Mesenteric fat pad (tissue), 1 donor: ENCODE measurements at places on chromosomes 7 and 10.

DNA sequence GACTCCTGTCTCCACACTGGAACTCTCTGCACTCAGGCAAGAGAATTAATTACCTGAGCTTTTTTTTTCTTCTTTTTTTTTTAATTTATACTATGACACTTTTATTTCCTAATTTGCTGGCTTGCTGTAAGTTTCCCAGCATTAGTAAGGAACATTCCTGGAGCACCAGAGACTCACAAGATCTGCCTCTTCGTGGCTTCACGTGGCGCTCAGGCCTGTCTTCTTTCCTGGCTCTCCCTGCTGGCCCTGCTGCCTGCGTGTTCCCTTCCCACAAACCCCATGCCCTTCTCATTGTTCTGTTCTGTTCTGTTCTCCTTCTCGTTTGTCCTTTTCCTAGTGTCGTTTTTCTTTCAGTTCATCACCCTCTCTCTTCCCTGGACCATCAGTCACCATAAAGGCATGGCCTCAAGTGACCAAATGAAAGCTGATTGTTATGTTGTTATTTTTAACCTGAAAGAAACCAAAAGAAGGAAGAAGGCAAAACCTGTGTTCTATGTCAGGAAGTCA is 591.6 kb upstream of the PFKP start:
- no peak for DNase-seq

- no peak for DNase-seq
Observed at GRCh38 chr7:16708980-16709379, 44.6 kb upstream of the TSPAN13 start.

- DNase-seq, result no peak
Observed at GRCh38 chr10:102726274-102726673, 11.8 kb downstream of the SFXN2 start.

- no peak for DNase-seq
Observed at GRCh38 chr10:127252818-127253217, 56.4 kb upstream of the INSYN2A start.

DNA sequence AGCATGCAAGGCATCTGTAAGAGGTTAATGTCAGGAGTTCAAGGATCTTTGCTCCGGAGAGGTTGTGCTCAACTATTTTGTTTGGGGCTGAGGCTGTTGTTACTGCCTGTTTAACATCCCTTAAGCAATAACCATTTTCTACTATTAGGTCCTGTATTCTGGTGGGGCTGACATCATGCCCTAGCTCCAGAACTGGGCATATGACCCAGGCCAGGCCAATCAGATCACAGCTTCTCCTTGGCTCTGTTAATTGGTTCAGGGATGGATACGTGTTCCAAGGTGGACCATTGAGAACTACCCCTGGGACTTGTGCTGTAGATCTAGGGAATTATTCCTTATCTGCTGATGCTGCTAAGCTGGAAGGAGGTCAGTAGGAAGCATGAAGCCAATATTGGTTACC is 67.0 kb downstream of the SYPL1 start:
- DNase-seq, result no peak

- no peak for DNase-seq
Observed at GRCh38 chr7:35695987-35696386, 1.1 kb upstream of the HERPUD2 start.

GRCh38 chr7:154997840-154998370 is 5.0 kb downstream of the PAXIP1 start:
- DNase-seq, result no peak
